ENCODE measurements at places on chromosomes 1 and 21.

DNA sequence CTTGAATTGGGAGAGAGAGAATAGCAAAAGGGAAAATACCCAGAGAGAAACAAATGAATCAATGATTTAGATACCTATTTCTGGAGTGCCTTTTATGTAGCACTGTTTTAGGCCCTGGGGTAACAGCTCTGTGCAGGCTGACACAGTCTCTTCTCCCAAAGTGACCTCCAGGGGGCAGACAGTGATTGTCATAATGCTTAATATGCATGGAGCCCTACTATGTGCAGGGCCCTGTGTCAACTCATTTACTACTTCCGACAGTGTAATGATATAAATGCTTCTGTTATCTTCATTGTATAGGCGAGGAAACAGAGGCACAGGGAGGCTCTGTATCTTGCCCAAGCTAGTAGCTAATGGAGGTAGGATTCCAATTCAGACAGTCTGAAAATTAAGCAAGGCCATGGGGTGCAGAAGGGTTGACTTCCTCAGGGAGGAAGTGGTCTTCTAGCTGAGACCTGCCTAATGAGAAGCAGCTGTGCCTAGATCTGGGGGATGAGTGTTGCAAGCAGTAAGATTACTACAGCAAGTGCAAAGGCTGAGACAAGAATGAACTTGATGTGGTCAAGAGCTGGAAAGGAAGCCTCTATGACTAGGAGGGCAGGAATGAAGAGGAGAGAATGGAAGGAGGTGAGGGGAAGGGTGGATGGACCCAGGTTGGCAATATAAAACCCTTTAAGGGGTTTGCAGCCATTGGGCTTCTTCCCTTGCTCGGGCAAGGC is 16.2 kb upstream of the SERINC2 start:
- no peak for DNase-seq

DNA sequence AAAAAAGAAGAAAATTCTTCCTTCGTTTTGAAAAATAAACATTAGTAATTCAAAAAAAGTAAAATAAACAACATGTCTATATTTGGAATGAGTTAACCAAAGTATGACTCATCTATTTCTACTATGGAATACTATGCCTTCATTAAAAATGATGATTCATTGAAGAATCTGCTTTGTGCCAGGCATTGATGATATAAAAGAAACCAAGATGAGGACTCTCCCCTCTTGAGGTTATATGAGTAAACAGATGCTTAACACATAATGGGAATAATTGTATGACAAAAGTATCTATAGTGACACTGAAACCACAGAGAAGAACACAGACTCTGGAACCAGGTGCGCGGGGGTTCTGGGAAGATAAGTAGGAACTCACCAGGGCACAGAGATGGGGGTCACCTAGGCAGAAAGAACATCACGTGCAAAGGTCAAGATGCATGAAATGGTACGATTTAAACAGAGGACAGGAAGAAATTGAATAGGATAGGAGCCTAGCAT is 18.8 kb downstream of the ELF3 start:
- no peak for DNase-seq

GRCh38 chr1:119885903-119886783 is 10.2 kb downstream of the ADAM30 start:
- peak; percentile 10 for DNase-seq

DNA sequence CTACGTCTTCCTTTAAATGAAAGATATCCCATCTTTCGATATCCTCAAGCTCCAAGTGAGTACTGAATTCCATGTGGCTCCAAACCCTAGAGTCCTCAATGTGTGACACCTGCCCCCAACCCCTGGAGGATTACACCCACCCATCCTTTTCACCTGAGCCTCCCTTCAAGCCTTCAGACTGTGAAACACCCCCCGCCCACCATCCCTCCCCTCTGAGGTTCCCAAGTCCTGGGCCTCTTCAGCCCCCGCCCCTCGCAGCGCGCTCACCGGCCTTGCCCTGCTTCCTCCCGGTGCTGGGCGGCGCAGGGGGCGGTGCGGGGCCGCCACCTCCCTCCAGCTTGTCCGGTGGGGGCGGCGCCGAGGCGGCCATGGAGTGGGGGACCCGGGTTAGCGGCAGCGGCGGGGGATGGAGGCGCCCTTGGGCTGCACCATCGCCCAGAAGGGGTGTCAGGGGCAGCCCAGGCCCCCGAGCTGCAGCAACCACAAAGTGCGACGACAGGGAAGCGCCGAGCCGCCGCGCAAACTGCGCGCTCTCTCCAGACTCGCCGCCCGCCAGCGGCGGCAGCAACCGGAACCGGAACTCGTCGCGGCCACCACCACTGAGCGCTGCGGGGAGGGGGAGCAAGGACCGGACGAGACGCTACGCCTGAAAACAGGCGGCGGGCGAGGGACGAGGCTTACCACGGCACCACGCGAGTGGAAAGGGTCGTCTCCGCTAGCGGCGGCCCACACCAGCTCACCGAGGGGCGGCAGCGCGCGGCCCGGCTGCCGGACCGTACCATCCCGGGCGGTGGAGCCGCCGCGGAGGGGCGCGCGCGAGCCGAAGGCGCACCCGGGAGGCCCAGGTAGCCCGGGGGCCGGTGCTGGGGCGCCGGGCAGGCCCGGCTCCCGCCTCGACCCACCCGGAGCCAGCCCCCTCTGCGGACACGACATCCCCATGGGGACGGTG is at the start of gene PYGO2:
Gene PYGO2, minus strand, starts transcription at position 576 of the 949 bp plus-strand sequence. Its CDS starts 206 bp downstream, at position 370.
- DNase-seq: peak; percentile 86

GRCh38 chr21:25496825-25497482 is 110.3 kb downstream of the MRPL39 start:
- no peak for DNase-seq

DNA sequence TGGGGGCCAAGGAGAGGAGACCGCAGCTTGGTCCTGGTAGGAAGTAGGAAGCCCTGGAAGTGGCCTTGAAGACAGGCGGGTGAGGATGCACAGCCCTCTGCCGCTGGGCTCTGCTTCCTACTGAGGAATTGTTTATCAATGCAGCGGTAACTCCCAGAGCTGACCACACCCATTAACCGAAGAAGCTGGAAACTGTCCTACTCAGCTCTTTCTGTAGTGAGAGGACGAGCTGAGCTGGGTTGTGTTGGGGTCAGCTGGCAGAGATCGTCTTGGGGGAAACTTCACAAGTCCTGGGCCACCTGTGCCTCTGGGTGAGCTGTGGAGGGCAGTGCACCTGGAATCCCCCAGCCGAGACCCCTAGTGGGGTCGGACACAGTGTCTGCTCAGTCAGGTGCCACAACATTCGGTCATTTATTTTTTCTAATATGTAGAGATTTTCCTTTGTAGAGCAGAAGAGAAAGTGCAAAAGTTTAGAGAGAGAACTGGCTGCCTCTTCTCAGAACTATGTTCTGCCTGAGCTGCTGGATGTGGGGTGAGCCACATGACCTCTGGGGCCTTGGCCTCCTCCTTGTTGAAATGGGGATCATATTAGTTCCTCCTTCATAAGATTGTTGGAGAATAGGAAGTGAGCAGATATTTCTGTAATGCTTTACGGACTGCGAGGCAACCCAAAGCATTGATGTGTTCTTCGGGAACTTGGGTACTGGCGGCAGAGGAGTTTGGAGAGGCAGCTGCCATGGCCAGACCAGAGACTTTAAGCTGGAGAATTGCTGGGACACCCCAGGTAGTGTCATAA is 3.6 kb downstream of the NECAP2 start:
- DNase-seq: no peak

DNA sequence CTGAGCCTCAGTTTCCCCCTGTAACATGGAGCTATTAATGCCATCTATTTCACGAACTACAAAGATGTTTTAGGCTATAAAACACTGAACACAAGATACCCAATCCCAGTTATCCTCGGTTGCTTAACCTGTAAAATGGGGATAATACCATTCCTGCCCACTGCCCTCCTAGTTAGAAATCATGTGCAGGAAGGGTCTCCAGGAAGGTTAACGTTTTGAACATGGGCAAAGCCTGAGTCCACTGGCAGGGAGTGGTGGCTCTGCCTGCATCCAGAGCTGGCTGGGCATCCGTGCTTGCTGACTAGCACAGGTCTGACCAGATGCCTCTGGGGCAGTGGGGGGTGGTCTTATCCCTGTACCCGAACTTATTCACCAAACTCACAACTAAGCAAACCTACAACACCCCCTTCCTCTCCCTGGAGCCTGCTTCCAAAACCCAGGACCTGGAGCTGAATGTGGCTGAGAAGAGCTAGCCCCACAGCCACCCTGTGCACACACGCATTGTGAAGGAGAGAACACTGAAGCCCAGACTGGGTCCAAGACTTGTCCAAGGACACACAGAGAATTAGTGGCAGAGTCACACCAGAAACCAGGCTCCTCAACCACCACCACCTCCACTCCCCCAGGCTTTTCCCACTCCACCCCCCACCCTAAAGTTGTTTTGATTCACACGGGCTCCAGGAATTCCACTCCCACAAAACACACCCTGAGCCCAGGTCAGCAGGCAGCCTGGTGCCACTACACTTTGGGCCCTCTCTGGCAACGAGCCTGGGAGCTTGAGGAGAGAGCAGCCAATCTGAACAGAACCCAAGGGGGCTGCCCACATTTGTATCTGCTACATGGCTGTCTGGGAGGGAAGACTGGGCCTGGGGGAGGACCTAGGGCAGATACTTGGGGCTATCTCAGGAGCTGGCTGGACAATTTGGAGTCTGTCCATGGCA is 1.6 kb downstream of the E2F2 start:
- DNase-seq: no peak

- no peak for DNase-seq
These were observed 65.0 kb upstream of the FAM20B start for GRCh38 chr1:178960482-178961240.

DNA sequence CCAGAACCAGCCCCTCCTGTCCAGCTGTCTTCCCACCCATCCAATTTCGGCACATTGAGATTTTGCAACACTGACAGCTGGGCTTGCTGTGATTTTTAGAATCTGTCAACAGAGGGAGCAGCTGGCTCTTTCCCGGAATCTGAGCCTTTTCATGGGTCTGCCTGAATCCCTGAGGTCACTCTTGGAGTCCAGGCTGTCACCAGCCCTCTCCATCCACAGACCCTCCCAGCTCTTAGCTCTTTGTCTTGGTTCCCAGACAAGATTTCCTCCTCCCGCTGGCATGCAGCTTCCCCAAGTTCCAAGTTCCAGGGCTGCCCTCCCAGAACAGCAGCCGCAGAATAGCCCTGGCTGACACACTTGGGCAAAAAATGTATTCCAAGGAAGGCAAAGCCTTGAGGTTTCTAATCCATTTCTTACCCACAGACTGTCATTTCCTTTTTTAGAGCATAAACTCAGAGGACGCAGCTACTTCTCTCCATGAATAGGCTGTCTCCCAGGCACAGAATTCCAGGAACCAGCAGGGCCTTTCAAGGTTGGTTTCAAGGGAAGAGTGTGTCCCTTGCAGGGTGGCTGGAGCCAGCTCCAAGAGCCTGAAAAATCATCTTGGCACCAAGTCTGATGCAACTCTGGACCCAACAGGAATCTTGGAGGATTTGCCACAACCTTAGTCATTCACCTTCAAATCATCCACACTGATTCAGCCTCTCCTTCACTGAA is 7.1 kb upstream of the TMEM61 start:
- DNase-seq: no peak

Measured in SK-N-DZ (cell line).